ENCODE measurements at places on chromosomes 3 and 15.

- DNase-seq = no peak
Measured at GRCh38 chr15:68042855-68043222, 11.3 kb upstream of the PIAS1 start.

DNA sequence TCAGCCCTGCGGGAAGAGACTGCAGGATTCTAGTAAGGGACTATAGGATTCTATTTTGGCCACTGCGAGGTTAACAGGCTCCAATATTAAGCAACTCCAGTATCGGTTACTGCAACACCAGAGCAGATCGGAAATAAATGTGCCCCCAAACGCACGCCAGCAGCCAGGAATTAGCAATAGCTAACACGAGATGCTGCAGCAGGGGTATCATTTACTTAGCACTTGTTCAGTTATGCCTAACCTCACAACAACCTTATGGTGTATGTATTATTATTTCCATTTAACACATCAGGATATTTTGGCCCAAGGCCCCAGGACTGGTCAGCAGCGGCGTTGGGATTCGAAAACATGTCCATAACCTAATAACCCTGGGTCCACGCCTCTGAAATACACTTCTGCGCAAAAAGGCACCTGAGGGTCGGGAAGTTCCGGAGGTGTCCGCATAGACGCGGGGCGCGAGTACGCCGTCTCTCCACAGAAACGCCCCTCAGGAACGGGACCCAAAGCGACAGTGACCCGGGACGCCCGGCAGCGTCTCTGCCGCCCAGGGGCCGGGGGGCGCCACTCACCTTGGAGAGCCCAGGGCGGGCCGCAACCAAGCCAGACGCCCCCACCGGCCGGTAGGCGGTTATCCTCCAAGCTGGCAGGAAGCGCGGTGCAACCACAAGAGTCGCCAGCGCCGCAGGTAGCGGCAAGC, 681 bp downstream of the PIK3CB start:
- DNase-seq = no peak

GRCh38 chr15:32853592-32853991, 135.8 kb downstream of the GREM1 start:
- no peak for DNase-seq

GRCh38 chr3:128229106-128229857, 76.0 kb downstream of the EEFSEC start:
- DNase-seq = no peak

- DNase-seq = no peak
Measured at GRCh38 chr15:90986790-90987507, 7.4 kb downstream of the PRC1 start.

GRCh38 chr3:194540274-194540905, 53.6 kb upstream of the ATP13A3 start:
- peak; percentile 43 for DNase-seq

DNA sequence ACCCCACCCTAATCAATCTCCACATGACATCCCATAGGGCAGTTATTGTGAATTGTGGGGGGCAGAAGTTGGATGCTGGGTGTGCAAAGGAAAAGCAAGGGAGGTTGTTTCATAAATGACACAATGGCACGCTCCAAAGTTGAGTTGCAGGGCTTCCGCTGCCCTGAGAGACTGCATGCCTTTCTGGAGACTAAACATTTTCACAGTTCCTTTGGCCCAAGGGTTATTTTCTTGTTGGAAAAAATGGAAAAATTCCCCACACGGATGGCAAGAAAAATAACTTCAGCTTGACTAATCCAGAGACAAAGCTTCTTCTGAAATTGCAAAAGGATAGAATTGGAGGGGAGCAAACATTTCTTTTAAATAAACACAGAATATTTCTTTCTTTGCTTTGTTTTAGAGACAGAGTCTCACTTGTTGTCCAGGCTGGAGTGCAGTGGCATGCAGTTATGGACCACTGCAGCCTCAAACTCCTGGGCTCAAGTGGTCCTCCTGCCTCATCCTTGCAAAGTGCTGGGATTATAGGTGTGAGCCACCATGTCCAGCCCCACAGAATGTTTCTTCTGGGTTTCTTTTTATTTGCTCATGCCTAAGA, 19.1 kb upstream of the TPM1 start:
- no peak for DNase-seq

DNA sequence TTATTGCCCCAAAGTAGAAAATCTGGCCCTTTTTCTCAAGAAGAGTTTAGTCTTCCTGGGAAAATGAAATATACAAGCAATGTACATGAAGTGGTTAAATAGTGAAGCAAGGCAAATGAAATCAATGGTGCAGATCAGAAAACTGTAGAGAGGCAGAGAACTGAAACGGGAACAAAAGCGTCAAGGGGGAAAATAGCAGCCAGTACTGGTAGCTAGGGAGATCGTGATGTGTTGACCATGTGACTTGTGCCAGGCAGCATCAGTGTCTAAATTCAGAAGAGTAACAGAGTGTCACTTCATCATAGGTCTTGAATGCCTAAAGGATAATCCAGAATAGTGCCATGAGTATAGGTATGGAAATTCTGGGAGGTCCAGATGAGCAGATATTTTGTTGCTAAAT, 163.1 kb downstream of the CHL1 start:
- DNase-seq = no peak

Data from femur (tissue), 1 donor.